ENCODE measurements at places on chromosomes 3 and 15.
A peak's percentile ranks its signal among the peaks of the same experiment; 100 is the strongest.

DNA sequence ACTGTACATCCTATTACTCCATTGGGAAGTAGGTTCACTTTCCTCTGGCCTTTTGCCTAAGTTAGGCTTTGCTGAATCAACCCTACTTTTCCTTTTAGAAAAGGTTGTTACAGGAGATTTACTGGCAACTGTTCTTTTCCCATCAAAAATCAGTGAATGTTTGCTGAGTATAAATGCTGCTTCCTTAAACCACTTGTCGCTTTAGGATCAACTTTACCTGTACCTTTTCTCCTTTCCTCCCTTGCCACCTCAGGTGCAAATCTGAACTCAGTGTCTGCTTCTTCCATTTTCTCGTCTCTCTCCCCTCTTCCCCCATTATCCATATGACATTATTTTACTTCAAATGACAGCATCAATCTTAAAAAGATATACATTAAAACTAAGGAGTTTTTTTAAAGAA is 69.5 kb upstream of the GOLGA6B start:
- DNase-seq = no peak

DNA sequence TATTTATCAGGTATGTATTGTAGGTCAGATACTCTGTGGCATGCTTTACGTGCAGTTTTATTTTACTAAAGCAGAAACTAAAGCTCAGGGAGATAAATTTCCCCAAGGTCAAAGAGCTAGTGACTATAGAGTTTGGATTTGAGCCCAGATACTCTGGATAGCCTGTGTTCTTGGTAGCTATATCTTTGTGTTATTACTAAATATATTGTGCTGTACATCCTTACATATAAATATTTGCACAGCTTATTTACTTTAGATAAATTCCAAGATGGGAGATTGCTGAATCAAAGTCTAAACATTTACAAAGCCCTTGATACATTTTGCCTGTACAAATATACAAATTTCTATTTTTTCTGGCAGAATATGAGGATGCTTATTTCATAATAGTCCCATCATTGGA is 660.9 kb upstream of the NAALADL2 start:
- DNase-seq = no peak

DNA sequence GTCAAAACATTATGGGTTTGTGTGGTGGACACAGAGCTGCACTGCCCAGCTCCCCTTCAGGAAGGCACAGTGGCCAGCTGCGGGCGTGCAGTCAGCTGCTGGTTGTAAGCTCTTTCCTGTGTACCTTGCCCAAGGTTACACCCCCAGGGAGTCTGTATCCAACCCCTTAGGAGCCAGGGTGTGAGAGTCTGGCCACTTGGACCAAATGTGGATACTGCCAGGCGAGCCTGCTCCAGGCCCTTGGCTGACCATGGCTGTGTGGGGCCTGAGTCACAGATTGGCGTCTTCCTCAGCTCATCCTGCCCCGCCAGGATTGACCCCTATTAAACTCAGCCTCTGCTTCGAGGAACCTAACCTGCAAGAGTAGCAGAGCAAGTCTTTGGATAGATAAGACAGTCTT is 56.9 kb downstream of the ABHD5 start:
- DNase-seq = no peak

- no peak for DNase-seq
Observed at GRCh38 chr3:144272680-144273079, 301.1 kb downstream of the DIPK2A start.

DNA sequence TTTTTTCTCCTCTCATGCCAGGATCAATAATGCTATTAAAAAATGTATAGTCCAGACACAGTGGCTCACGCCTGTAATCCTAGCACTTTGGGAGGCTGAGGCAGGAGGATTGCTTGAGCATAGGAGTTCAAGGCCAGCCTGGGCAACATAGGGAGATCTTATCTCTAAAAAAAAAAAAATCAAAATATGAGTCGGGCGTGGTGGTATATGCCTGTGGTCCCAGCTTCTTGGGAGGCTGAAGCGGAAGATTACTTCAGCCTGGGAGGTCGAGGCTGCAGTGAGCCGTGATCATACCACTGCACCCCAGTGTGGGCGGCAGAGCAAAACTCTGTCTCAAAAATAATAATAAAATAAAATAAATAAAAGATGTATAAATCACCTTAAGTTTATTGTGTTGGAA is 75.4 kb downstream of the WWTR1 start:
- no peak for DNase-seq

GRCh38 chr3:71779674-71780377 is 5.1 kb downstream of the PROK2 start:
- peak; percentile 100 for DNase-seq

- DNase-seq = no peak
Observed at GRCh38 chr3:143252931-143253330, 133.4 kb downstream of the CHST2 start.

DNA sequence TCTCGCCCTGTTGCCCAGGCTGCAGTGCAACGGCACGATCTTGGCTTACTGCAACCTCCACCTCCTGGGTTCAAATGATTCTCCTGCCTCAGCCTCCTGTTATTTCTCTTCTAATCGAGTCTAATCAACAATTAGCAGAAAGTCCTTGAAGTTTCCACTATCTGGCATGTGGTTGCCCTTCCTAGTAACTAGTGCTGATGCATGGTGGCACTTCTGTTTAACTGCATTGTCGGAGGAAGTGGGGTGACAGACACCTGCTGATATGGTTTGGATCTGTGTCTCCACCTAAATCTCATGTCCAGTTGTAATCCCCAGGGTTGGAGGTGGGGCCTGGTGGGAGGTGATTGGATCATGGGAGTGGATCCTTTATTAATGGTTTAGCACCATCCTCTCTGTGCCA is 9.2 kb downstream of the CRTAP start:
- no peak for DNase-seq

- DNase-seq = no peak
Observed at GRCh38 chr15:89820666-89821611, 6.3 kb upstream of the ANPEP start.

GRCh38 chr3:197427021-197427420 is 128.6 kb upstream of the DLG1 start:
- DNase-seq = no peak

GRCh38 chr3:143348486-143349327 is 229.1 kb downstream of the CHST2 start:
- no peak for DNase-seq

DNA sequence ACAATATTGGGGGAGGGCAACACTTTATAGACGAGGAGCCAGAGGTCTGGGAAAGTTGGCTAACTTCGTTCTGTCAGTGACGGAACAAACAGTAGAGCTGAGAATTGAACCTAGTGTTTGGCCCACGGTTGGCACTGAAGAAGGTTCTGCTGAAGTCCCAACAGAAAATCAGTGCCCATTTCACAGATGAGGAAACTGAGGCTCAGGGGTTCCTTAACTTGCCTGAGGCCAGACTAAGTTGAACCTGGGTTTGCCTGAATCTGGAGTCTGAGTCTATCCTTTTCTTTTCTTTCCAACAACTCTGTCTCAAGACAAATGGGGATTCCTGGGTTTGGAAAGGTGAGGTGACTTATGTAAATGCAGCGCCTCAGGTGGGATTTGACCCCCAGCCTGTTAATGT is 55.1 kb downstream of the SLC6A6 start:
- no peak for DNase-seq

DNA sequence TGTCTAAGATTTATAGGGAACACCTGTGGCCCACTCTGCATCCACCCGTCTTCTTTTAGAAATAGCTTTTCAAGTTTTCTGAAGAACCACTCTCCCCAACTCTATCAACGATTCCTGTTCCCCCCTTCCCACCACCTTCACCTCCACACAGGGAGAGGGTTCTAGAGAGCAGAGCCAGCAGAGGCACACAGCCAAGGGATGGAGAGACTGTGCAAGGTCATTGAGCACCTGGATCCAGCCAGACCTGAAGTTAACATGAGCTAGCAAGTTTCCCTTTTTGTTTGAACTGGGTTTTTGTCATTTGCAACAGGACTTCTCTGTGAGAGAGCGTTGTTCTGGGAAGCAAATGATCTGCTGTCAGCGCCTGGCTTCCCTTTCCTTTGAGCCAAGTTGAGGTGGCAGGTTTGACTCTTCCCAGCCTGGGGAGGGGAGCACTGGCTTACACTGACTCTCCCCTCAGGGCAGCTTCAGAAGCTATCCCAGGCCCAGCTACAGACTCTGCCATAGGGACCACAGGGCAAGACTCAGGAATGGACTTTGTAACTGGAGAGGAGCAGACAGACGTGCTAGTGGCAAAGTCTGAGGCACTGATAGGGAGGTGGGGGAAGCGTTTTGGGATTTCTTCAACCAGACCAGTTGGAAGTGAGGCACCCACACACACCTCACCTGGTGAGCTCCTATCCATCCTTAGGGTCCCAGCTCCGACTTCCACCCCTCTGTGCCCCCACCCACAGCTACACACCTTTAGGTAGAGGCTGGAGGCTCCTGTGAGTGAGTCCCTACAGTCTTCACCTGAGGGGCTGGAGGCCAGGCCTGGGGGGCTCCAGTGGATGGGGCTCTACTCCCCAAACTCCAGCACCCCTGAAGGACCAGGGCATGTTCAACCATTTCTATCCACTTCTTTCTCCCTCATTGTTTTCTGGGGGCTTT is 19.4 kb upstream of the PLXNA1 start:
- DNase-seq = no peak

- no peak for DNase-seq
Observed at GRCh38 chr3:52773361-52774065, 2.8 kb upstream of the NEK4 start.

DNA sequence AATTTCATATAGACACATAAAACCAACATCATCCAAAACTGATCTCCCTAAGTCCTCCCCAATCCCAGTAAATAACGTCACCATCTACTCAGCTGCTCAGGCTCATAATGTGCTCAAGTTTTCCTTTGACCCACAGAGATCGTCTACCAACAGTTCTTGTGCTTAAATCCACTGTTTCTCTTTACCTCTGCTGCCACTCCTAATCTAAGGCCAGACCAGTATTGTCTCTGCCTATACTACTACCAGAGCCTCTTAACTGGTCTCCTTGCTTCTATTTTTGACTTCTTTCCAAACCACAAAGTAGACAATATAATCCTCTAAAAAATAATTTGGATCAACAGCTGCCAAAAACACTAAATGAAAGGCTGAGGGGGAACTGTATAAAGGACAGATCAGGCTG is 65.3 kb downstream of the CLASP2 start:
- DNase-seq = no peak

- DNase-seq = no peak
Observed at GRCh38 chr3:40765884-40766283, 241.1 kb downstream of the ZNF621 start.

- no peak for DNase-seq
Observed at GRCh38 chr15:67092752-67093503, 27.5 kb downstream of the SMAD3 start.

DNA sequence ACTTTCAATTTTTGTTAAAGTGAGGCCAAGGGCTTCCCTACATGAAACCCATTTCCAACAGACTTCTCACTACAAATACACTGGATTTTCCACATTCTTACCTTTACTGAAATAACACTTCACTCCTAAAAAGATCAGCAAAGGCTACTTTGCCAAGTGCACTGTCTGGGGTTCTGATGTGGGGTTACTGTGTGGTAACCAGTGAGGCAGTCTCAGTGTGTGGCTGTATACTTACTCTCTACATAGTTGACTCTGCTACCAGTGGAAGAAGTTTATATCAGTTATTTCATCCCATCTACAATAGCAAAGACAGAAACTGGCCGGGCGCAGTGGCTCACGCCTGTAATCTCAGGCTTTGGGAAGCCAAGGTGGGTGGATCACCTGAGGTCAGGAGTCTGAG is 5.6 kb downstream of the WDR82 start:
- DNase-seq = no peak

DNA sequence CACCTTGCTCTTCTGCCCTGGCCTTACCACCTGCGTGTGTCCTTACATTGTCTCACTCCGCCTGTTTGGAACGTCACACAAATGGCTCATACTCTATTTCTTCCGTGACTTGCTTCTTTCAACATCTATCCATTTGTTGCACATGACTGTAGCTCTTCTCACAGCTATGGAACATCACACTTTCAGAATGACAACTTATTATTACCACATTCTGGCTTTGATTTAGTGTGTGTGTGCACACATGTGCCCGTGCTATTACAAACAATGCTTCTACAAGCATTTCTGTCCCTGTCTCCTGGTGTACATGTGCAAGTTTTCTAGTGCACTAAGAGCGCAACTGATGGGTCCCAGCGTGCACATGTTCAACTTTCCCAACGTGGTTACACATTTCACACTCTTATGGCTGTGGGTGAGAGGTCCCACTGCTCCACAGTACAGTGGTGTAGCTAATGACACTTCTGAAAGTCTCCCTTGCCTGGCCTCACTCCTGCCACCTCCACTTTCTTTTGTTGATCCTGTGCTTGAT is 37.8 kb downstream of the PTH1R start:
- no peak for DNase-seq

- no peak for DNase-seq
Observed at GRCh38 chr15:31302778-31303725, 23.6 kb upstream of the KLF13 start.

DNA sequence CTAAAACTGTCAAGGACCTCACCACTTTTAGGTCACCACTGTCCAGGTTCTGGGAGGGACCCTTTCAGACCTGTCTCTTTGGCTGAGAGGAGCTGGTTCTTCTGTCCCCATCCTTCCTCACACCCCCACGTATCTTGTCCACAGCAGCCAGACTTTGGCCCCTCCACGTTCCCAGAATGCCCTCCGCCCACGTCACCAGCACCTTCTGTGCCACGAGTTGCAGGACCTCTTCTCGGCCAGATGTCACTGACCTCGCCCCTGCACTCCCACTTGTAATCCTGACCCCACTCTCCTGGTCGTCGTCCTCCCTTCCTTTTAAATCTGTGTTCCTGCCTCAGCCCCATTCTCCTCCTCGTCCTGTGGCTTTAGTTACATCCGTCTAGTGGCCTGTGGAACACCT is 22.6 kb upstream of the SEC13 start:
- no peak for DNase-seq

- no peak for DNase-seq
Observed at GRCh38 chr3:81793410-81793809, 32.0 kb upstream of the GBE1 start.

- no peak for DNase-seq
Observed at GRCh38 chr3:60240492-60240891, 1010.8 kb downstream of the FHIT start.

GRCh38 chr3:137061186-137061585 is 103.4 kb downstream of the IL20RB start:
- no peak for DNase-seq

DNA sequence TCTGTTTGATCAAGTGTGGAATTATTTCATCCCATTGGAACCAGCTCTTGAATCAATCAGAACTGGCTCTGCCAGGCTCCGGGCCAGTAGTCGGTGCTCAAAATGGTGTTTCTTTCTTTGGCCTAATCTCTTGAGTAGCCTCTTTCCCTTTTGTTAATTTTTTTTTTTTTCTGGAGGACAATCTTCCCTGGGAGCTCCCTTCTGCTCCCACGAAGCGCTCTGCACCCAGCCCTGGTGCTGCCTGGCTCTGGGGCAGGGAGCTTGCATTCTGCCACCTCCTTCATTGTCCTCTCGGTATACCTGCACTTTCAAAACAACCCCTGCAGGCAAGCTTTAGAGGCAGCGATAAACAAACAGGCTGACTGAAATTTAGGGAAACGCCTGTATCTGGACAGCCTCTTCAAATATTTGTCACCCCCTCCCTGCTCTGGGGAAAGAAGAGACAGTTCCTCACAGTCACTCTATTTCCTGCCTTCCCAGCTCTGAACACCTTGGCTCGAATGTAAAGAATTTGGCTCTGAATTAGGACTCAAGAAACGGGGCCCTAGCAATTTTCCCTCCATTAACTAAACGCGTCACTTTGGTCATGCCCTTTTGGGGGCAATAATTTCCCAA is 1.1 kb upstream of the THSD4 start:
- DNase-seq = no peak

- DNase-seq = no peak
Observed at GRCh38 chr15:52230073-52230472, 38.9 kb upstream of the GNB5 start.

All from AML-193 (cell line).